GM12891 (cell line): ENCODE measurements at places on chromosomes 1 and 21.

- no peak for DNase-seq
Measured at GRCh38 chr1:151596166-151596953, 15.5 kb upstream of the SNX27 start.

DNA sequence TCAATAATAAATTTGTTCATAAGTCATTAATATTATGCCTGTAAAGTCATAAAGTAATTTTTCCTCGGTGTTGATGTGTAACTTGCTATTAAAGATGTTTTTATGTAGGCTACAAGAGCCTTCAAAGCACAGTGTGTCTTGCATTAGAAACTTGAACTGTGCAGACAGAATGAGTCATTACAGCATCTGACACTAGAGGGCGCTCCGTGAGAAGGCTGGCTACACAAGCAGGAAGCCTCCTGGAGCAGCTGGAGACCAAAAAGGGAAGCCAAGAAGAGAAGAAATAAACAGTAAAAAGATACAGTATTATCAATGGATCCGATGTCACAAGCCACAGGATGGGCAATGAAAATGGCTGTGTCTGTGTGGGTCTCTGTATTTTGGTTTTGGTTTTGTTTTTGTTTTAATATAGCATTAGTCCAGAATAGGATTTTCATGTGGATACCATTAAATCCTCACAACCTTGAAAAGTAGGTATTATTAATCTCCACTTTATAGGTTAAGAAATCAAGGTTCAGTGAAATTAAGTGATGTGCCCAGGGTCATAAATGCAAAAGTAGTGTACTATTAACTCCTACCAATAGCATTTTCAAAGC is 16.1 kb upstream of the LRRC8D start:
- no peak for DNase-seq

DNA sequence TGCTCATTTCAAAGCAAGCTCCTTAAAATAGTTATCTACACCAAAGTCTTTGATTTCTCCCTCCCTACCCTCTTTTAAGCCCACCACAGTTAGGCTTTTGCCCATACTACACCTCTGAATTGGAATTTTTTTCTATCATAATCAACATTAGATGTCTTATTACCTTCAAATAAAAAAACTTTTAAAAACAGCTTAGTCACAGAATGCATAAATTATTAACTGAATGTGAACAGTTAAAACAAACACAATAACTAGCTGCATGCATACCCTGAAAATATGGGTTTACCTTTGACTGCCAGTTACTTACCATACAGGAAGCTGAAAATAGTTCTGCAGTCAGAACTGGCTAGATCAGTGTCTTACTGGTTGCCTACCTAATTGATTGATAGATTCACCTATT is 210.9 kb downstream of the TGFB2 start:
- DNase-seq, result no peak

- DNase-seq, result no peak
Measured at GRCh38 chr1:81174811-81175476, 625.8 kb upstream of the ADGRL2 start.

GRCh38 chr1:91572044-91572443 is 71.4 kb downstream of the CDC7 start:
- DNase-seq, result no peak

GRCh38 chr1:78071696-78072095 is 25.9 kb downstream of the GIPC2 start:
- DNase-seq, result no peak

GRCh38 chr1:97680894-97681293 is 239.9 kb downstream of the DPYD start:
- DNase-seq, result no peak

DNA sequence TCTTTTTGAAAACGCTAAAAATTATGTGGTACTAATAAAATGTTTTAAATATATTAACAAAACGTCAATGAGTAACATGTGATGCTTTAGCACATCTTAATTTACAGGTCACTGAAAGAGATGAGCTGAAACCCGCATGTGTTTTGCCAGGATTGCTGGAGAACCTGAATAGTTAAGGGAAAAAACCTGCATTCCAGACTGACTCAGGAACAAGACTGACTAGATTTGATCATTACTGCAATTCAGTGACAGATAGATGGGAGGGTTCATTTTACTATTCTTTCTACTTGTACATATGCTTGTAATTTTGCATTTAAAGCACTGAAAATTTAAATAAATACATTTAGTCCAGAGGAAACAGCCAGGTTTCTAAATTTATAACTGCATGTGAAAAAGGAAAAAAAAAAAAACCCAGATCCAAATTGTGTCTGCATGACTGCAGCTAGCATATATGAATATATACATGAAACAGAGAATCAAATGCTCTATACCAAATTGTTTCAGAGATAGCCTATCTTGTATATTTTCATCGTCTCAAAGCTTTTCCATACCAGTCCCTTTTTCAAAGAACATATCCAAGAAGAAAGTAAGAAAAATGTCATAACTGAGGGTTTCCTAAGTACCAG is 71.7 kb downstream of the APP start:
- DNase-seq, result no peak

DNA sequence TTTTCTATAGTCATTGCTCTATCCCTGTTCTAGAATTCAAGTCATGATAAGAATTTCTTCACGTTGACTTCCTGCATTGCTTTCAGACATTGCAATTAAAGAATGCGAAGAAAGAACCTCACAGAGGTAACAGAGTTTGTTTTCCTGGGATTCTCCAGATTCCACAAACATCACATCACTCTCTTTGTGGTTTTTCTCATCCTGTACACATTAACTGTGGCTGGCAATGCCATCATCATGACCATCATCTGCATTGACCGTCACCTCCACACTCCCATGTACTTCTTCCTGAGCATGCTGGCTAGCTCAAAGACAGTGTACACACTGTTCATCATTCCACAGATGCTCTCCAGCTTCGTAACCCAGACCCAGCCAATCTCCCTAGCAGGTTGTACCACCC is 10.6 kb downstream of the APCS start:
- DNase-seq, result no peak

DNA sequence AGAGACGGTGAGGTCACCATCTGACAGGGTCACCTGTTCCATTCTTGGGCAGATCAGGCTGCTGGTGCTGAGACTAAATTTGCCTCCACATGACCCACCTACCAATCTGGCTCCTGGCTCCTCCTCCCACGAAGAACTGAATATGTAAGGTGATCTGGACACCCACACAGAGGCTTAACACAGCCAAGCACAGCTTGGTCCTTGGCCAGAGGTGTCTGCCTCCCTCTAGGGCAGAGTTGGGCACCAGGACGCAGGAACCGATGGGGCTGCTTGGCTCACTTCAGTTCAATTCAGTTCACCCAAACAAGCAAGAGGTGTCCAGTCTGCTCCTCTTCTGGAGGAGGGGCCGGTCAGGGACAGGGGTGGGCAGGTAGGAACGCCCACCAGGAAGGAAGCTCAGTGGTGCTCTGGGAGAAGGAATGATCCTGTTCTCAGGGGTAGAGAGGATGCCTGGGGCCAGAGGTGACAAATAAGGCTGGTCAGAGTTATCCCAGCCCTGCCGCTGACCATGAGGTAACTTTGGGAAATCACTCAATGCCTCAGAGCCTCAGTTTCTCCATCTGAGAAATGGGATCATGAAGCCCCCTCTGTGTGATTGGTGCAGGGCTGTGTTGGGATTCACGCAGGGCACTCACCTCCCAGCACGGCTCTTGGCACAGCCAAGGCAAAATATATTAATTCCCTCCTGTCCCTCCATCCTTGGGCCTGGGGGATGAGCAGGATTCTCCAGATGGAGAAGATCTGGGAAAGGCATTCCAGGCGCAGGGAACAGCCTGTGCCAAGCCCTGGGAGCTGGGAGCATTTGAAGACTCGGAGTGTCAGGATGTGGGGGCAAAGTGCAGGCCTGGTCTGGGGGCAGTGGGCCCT is 284.5 kb downstream of the PTPRU start:
- no peak for DNase-seq

DNA sequence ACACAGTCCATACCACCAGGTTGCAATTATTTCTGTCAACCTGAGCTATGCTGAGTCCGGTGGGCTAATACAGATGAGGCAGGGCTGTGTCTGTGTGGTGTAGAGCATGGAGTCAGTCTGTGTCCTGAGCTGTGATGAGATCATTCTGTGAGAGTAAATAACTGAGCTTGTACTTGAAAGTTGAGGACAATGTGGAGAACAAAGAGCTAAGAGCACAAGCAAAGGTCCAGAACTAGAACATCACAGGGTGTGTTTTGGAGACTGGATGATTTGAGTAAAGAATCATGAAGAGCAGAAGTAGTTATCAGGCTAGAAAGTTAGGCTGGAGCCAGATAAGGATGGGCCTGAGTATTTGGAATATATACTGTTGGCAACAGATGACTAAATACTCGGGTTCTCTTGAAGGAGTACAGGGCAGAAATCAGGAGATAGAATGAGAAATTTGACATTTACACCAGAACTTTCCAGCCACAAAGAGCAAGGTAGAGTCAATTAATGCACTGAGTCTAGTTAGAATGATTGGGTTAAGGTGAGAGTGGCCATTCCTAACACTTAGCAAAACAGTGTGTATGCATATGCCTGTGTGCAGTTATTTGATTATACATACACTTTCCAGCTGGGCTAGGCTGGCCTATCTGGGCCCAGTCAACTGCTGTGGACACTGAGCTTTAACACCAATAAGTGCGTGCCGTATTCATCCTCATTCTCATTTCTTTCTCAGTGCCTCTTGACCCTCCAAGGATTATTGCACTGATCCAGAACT is 48.8 kb downstream of the LEPR start:
- DNase-seq, result no peak

DNA sequence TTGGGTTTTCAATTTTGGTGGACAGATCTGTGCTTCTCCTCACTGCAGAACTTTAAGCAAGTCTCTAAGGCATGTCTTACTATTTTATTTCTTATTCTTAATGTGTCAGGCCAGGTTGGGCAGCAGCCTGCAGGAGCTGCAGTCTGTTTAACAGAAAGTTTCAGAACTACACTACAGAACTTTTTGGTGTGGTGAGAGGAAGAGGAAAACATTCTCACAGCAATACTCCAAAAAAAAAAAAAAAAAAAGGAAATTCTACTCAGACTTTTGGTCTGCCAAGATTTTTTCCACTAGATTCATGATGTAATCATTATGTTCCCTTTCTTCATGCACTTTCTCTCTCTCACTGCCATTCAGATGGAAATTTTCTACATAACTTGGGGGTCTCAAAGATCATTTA is 255.2 kb downstream of the COL11A1 start:
- no peak for DNase-seq

GRCh38 chr21:34599534-34600101 is 15.3 kb downstream of the RCAN1 start:
- no peak for DNase-seq

GRCh38 chr1:40582116-40582515 is 50.7 kb downstream of the ZNF684 start:
- DNase-seq, result no peak

GRCh38 chr1:104132382-104132973 is 382.8 kb downstream of the AMY1C start:
- no peak for DNase-seq

DNA sequence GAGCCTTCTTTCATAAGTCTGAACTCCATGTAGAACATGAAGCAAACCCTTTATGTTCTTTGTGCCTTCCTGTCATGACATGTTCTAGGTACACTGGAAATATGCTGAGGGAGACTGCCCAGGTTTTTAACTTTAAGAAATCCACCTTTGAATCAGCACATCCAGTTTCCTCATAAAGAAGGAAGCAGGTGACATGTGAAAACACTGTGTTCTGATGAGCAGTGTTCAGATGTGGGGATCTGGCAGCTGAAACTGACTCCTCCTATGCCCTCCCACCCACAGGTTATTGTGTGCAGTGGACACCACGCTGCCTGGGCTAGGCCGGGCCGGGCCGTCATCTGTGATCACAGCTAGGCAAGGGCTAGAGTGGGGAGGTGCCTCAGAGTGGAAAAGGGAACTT is 51.1 kb downstream of the CNN3 start:
- DNase-seq, result no peak

- no peak for DNase-seq
Measured at GRCh38 chr1:204463125-204464060, 31.2 kb downstream of the PIK3C2B start.

- DNase-seq, result no peak
Measured at GRCh38 chr21:32733990-32734613, 6.3 kb upstream of the SYNJ1 start.

GRCh38 chr1:85850238-85850637 is 142.0 kb upstream of the ZNHIT6 start:
- no peak for DNase-seq

GRCh38 chr1:8463144-8463927 is 145.4 kb downstream of the SLC45A1 start:
- no peak for DNase-seq

DNA sequence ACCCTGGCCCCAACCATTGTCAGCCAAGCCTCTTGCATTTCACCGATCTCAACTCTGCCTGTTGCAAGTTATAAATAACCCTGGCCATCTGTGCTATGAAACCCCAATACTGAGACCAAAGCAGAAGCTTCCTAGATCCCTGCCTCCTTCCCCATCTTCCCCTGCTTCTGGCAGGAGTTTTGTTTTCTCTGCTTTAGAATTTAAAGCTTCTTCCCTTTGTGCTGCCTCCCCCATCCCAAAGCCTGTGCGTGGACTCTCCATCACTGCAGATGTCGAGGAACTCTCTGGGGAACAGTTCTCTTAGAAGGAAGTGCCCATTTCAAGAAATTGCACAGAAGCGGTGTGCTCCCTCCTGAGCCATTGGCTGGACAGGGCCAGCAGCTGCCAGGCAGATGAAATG is 17.4 kb upstream of the MYOG start:
- DNase-seq, result no peak

DNA sequence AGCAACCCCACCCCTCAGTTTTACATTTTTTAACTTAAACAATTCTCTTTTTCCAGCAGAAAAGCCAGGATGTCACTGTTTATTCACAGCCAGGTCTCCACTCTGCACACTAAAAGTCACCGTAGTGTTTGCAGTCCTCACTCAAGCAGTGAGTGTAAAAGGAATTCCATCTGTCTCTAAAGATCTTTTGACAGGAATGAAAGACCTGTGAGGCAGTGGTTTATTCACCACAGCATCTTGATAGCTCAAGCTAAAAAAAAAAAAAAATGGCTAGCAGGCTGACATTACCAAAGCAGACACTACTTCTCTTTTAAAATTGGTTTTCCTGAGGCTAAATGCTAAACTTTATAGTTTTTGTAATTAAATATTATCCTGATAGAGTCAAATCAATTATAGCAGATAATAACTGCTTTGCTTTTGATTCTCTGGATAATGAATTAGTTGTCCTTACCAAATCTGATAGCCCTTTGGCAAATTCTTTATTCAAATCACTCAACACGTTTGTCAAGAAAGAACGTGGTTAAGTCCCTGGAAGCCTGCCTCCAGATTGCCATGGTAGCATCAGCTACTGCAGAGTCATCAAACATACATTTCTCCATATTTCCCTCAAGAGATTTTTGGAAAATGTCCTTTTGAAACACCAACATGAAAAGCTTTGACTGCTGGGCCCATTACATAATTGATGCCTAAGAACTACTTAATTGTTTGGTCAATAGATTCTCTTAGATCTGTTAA is 22.2 kb upstream of the SLC5A9 start:
- no peak for DNase-seq
